Fibroblast of the aortic adventitia (primary cell): ENCODE measurements at places on chromosomes 1 and 21. TPM values are rescaled to one million over a fixed set of nuclear protein-coding genes. Genes with fewer than 3 reads are reported as not detected.

The FNDC5 gene
- 0.41 and 0.99 TPM in 2 replicates for total RNA-seq

- no peak for DNase-seq
These were observed 18.2 kb downstream of the CNTN2 start for GRCh38 chr1:205061227-205061626.

GRCh38 chr1:231396643-231397042 lies 25.4 kb downstream of the EGLN1 start:
- DNase-seq, result no peak

DNA sequence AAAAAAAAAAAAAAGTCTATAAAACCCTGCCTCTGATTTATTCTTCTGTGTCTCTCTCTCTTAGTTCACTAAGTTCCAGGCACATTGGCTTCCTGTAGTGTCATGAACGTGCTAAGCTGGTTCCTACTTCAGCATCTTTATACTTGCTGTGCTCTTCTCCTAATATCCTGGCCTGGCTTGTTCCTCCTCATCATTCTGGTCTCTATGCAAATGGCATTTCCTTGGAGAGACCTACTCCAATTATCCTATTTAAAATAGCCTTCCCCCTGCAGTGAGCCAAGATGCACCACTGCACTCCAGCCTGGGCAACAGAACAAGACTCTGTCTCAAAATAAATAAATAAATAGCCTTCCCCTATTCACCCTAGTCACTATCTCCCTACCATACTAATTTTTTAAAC lies 9.7 kb upstream of the CLCC1 start:
- DNase-seq, result no peak

The FAM3B gene
- total RNA-seq, result not detected in 2 replicates

GRCh38 chr1:41882486-41882885 lies 36.2 kb downstream of the HIVEP3 start:
- DNase-seq, result no peak

DNA sequence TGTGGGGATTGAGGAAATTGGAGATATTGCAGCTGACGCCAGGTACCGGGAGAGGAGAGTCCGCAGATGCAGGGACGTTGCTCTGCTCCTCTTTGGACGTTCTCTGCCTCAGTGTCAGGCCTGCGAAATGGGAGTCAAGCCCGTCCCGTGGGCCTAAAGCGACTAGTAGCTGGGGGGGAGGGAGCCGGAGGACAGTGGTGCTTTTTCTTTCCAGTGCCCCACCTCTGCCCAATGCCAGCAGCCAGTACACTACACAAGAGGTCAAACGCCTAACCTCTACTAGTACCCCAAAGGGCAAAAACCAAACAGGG lies 413.6 kb upstream of the ESRRG start:
- DNase-seq, result no peak

GRCh38 chr1:159009287-159009686 lies 420 bp upstream of the IFI16 start:
- no peak for DNase-seq

GRCh38 chr21:25862596-25862995 lies 127.8 kb downstream of the GABPA start:
- peak; percentile 64 for DNase-seq

DNA sequence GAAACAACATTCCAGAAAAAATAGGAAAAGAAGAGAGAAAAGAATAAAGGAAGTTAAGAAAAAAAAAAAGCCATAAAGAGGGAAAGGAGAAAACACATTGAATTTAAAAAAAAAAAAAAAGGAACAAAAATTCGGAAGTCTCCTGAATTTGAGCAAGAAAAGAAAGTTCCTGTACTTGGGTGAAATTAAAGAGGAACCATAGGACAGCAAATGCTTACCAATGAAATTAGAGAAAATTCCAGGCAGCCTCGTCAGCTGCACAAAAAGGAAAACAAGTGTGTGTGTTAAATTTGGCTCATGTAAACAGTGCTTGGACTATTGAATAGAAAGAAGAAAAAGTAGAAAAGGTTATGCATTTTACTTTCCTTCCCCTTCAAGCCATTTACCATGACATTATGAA lies 4.9 kb downstream of the IL12RB2 start:
- no peak for DNase-seq

- no peak for DNase-seq
These were observed 580 bp upstream of the NECTIN4 start for GRCh38 chr1:161089938-161090337.

GRCh38 chr1:192630521-192631287 lies 5.2 kb upstream of the RGS13 start:
- no peak for DNase-seq

- no peak for DNase-seq
These were observed 144.4 kb upstream of the USP24 start for GRCh38 chr1:55359611-55360010.

The LYPD8 gene
- total RNA-seq, result 0.27 TPM in 1 of 2 replicates, not detected in the other

DNA sequence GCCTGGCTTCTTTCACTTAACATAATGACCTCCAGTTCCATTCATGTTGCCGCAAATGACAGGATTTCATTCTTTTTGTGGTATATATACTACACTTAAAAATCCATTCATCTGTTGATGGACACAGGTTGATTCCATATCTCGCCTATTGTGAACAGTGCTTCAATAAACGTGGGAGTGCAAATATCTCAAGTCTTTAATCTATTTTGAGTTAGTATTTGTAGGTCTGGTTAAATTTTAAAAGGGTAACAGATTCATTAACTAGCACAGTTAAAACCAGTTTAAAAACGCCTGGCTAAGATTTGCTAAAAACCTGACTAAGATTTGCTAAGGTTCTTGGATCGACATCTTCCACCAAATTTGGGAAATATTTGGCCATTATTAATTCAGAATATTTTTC lies 45.7 kb downstream of the CRB1 start:
- DNase-seq, result no peak

The PLEKHA6 gene
- total RNA-seq, result 3.6 and 5.1 TPM in 2 replicates

DNA sequence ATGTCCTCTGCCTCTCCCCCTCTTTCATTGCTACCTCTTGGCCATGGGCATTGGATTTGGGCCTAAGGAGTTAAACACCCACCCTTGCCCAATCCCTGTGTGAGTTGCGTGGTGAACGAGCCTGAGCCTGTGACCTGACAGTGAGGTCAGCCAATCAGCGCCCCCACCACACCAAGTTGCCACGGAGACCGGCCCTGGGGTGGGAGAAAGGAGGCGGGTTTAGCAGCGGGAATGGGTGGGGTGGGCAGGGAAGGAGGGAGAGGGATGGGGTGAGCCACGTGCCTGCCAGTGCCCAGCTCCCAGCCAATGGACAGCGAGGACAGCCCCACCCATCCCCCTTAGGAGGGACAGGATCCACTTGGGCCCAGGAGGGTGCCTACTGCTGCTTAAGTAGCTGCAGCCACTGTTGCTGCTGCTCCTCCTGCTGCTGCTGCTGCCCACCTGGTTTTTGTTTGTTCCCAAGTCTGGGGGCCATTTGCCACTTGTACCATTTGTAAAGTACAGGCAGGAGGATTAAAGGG lies 9.5 kb downstream of the ZBTB7B start:
- DNase-seq, result peak; percentile 67

- DNase-seq, result no peak
These were observed 4.9 kb downstream of the MIA3 start for GRCh38 chr1:222622765-222623164.

- DNase-seq, result no peak
These were observed 313.1 kb downstream of the MATN1 start for GRCh38 chr1:30410153-30410851.

DNA sequence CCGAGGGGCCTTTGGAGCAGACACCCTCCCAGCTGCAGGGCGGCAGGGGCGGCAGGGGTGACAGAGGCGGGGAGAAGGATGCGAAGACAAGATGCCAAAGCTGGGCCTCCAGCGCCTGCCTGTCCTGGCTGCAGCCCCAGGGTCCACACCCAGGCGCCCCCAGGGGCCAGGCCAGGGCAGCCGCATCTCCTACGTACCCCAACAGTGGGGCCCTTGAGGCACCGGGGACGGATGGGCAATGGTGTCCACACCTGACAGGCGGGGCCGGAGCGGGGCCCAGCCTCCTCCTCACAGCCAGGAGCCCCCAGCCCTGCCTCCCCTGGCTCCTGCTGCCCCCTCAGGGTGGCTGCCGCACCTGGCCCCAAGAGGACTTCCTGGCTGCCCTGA lies 7.2 kb downstream of the B3GALT6 start:
- no peak for DNase-seq

GRCh38 chr1:40708750-40709099 lies 17.2 kb downstream of the NFYC start:
- peak; percentile 95 for DNase-seq

The SLC30A10 gene
- total RNA-seq, result 0.45 TPM in 1 of 2 replicates, not detected in the other

The MEGF6 gene
- total RNA-seq, result 102 and 103 TPM in 2 replicates

DNA sequence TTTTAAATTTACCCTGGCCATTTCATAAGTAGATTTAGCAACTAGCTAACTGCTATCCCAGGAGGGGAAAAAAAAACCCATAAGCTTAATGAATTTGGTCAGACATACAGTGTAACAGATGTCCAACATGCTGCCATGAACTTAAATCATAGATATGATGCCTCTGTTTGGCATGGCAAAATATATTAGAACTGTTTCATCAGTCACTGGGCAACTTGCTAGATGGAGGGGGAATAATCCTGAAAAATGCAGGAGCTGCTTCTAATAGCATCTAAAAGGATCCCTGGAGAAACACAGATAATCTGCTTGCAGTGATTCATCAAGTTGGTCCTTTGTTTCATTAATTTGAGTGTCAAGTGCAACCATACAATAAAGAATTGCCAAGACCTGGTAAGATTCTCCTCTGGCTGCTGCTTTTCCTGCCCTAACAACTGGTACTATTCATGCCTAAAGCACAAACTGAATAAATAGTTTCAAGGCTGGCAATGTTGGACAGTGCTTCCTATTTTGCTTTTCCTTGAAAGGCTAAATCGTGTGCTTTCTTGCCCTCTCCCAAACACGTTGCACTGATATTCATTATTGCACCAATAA lies 1.5 kb upstream of the ST6GALNAC5 start:
- no peak for DNase-seq

GRCh38 chr1:52976183-52977035 lies 49.3 kb downstream of the SCP2 start:
- DNase-seq, result no peak

DNA sequence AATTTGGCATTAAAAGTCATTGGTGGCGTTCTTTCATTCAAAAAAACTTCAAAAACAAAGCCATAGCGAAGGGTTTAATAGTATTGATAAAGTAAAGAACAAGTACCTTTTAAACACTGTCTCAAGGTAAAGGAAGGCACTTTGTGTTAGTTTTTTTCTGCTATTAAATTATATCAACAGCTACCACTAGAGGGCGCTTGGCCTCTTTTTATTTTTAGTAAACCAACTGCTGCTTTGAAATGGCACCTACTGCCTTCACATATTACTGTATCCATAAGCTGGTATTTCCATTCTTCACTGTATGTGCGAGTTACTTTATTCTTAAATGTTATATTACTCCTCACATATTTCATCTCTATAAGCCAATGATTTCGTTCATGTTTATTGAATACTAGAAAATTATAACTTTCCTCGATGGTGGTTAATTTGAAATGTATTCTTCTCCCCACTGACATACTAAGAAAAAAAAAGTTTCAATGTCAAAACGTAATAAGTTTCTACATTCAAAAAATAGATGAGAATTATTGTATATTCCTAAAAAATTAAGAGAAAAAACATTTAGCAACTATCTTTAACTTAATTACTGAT lies 125.7 kb upstream of the CXADR start:
- DNase-seq, result peak; percentile 80

The ADGRL4 gene
- 12.3 and 139 TPM in 2 replicates for total RNA-seq

The ERICH3 gene
- not detected in 2 replicates for total RNA-seq

The CAMK1G gene
- 0.90 and 1.1 TPM in 2 replicates for total RNA-seq

The CD52 gene
- not detected in 2 replicates for total RNA-seq

GRCh38 chr1:203769505-203770343 lies 4.7 kb downstream of the LAX1 start:
- DNase-seq, result peak; percentile 88

The OR2L5 gene
- under 0.01 TPM in 1 of 2 replicates, not detected in the other for total RNA-seq

DNA sequence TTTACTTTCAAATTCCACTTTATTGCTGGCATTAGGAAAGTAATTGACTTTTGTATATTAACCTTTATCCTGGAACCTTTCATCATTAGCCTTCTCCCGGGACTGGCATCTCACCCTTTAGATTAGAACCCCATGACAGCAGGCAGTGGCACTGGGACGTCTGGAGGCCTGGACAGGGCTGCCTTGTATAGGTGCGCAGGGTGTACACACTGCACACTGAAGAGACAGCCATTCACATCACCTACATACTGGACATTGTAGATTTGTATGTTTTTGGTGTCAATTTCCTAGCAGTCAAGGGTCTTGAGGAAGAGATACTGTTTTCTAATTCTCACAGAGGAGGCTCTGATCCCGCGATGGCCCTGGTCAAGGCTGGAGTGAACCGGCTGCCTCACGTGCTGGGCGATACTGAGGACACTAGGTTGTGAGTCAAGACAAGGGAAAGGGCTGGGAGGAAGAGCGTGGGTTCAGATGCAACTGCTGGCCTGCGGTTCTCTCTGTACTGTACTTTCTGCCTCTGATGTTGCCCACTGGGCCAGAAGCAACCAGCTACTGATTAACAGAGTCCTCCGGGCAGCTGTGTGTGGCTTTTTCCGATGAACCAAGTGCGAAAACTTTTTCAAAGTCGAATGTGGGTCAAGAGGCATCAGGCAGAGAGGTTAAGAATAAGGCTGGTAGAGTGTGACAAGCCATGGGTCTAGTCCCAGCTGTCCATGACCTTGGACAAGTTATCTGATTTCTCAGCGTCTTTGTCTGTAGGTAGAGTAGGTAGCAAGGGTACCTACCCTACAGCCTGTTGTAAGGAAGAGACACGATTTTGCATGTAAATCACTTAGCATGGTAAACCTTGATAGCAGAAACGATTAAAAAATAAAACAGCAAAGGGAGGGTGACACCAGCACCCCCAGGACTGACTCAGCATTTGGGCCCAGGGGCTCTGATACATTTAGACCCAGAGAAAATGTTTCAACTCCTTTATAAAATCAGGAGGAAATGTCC lies 38.2 kb upstream of the SLC25A33 start:
- DNase-seq, result no peak

The C1QTNF12 gene
- 0.65 and 1.4 TPM in 2 replicates for total RNA-seq

DNA sequence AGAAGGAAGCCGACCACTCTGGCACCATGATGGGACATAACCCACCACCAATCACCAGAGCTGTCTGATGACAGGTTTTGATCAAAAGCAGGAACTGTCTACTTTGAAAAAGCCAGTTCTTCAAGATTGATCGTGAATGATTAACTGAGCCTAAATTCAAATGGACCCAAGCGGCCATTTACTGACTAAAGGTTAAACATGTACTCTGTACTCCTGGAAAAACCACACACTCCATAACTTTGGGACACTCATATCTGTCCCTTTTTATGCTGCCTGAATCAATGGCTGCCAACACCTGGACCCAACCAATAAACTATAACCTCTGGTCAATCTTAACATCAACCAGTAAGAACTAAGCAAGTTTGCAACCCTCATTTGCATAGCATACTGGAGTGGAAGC lies 206.6 kb downstream of the URB2 start:
- DNase-seq, result no peak
